Stimulated activated CD4-positive, alpha-beta T cell treated with anti-CD3 and anti-CD28 coated beads, TNF-alpha, amount 100 ng/mL, for 1 hour (primary cell): ENCODE measurements at places on chromosomes 4 and X.

- no peak for DNase-seq
These were observed 85.9 kb upstream of the NKX1-1 start for GRCh38 chr4:1492142-1492457.

- DNase-seq: no peak
These were observed 37.1 kb upstream of the ADH1C start for GRCh38 chr4:99389606-99390005.

- DNase-seq: no peak
These were observed 386.0 kb upstream of the FAT1 start for GRCh38 chr4:187109636-187110035.

GRCh38 chr4:18366892-18367291 lies 345.3 kb upstream of the LCORL start:
- no peak for DNase-seq

- DNase-seq: no peak
These were observed 327.0 kb downstream of the HNRNPD start for GRCh38 chr4:82046796-82047195.

DNA sequence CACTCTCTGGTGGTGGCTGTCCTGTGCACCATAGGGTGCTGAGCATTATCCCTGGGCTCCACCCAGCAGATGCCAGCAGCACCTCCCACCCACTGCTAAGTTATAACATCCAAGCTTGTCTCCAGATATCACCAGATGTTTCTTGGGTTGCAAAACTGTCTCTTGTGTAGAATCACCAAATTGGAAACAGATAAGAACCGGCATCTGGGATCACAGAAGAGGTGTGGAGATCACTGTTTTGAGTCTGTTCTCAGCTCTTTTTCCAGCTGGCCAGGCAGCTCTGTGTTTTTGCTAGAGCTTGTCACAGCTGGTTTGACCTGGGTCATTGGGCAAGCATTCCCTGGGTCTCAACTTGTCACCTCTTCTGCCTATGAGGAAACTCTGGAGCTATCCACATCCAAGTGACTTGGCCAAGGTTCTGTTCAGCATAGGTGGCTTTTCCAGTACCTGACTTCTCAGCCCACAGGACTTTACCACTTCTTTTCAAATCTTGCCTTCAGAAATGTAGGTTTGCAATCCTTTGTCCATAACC lies 15.3 kb upstream of the PUDP start:
- DNase-seq: no peak

GRCh38 chr4:74423104-74423503 lies 21.8 kb upstream of the AREG start:
- no peak for DNase-seq

DNA sequence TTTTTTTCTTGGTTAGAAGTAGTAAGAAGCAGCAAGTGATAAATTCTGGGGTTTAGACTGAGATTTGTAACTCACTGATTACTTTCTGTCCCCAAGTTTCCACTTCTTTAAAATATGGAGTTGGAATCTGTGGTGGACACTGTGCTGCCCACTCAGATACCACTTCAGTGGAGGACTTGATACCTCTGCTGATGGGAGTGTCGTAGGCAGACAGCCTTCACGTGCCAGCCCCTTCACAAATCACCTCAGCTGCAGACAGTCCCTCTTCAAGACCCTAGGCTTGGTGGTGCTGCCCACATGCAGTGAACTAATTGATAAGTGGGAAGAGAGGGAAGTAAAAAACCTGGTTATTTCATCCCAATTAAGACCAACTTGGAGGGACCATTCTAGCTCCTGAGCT lies 139.5 kb downstream of the PDLIM5 start:
- no peak for DNase-seq

GRCh38 chrX:139881572-139881971 lies 51.3 kb downstream of the ATP11C start:
- DNase-seq: no peak

- no peak for DNase-seq
These were observed 23.4 kb upstream of the XK start for GRCh38 chrX:37662181-37662580.

DNA sequence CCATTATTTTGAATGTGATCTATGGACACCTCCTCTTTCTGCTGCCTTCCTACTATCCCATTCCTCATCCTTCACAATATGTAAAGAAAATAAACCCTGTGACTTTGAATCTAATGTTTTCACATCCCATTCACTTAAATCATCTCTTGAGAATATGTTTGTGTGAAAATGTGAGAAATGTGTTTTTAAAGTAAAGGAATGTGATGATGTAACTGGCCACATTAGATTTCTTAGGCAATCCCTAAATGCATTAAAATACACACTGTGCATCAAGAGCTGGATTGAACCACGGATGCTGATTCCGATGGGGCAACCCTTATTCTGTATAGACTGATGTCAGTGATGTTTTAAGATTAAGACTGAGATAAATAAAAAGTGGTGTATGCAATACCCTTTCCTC lies 558.9 kb upstream of the TENM3 start:
- no peak for DNase-seq

DNA sequence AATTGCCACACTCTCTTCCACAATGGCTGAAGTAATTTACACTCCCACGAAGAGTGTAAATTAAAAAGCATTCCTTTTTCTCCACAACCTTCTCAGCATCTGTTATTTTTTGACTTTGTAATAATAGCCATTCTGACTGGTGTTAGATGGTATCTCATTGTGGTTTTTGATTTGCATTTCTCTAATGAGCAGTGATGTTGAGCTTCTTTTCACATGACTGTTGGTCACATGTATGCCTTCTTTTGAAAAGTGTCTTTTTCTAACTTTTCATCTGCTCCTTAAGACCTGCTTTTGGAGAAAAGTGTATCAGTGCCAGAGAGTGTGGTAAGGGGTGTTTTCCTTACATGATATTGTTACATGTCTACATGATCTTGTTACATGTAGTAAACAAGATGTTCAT lies 25.7 kb downstream of the GUCY1A1 start:
- DNase-seq: no peak

- no peak for DNase-seq
These were observed 217.1 kb upstream of the LDB2 start for GRCh38 chr4:17115583-17115982.

DNA sequence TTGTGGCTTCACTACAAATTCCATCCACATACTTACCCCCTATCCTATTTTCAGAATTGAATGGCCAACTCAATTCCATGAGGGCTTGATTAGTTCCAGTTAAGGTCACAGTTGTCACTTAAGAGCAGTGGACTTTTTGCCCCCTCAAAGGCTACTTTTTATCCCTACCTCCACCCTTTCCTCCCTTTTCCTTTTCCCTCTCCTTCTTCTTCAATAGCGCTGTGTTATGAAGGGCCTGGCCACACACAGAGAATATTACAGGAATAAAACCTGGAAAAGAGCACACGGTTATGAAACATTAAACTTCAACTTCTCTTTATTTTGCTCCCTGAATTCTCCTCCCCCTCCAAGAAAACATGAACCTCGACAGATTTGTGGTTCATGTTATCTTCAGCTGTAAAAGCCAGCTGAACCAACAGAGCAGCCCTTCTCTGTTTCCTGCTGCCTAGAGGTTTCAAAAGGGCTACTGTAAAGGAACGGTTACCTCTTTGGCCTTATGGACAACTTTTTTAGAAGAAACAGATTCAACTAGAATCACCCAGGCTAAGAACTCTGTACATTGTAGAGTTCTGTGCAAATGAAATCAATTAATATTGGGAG lies 87.0 kb upstream of the RPL34 start:
- DNase-seq: no peak

- DNase-seq: no peak
These were observed 5.0 kb downstream of the RBM3 start for GRCh38 chrX:48579259-48579658.

DNA sequence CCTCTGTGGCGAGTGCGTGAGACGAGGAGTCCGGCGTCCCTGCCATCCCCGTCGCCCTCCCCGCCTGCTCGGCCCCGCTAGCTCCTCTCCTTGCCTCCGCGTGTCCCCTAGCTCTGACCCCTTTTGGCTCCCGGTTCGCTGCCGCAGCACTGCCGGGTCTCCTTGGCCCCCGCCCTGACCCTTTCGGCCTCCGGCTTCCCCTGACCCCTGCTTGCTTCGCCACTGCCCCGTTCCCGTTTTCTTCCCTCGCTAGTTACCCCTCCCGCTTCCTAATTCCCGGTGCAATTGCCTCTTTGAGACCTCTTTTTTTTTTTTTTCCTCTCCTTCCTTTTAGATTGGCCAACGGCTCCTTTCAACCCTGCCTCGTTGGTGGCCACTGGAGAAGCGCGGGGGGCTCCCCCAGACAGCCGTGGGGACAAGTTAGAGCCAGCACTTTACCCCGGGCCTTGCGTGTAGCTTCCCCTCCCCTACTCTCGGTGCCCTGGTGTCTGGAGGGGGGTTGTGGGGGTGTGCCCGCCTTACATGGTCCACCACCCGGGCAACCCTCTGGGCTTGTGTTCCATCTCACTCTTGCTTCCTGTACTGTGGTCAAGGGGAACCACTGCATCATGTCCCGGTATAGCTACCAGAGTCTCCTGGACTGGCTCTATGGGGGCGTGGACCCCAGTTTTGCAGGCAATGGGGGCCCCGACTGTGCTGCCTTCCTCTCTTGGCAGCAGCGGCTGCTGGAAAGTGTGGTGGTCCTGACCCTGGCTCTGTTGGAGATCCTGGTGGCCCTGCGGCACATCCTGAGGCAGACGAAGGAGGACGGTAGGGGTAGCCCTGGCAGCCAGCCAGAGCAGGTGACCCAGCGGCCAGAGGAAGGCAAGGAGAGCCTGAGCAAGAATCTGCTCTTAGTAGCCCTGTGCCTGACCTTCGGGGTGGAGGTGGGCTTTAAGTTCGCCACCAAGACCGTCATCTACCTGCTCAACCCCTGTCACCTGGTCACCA lies 548 bp downstream of the TMEM164 start:
- DNase-seq: no peak

GRCh38 chr4:41567186-41567585 lies 29.2 kb downstream of the LIMCH1 start:
- DNase-seq: no peak

DNA sequence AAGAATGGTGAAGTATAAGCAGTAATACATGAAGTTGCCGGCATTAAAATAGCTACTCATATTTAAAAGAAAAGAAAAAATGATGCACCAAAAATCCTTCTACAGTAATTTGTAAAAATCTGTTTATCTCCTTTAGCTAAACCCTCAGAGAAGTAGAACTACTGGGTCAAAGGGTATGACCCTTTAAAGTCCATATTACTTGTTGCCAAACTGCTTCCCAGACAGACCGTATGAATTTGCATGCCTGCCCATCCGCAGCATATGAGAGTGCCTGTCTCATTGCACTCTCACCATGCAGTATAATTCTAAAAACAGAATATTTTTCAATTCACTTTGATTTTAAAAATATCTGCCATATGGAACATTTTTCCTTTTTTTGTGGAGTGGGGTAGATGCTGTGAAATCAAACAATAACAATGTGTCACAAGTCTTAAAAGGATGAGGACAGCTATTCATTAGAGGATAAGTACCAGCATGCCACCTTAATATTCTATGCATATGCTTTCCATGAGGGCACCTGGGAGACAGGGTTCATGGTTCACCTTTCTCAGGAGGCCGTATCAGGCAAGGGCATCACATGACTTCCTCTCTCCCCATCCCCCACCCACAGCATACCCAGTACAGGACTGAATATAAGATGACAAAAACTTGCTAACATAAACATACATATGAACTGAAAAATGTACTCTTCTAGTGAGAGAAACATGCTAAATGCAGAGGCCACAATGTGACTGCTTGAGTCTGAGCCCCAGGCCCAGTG lies 17.8 kb downstream of the ZDHHC9 start:
- DNase-seq: no peak

- DNase-seq: no peak
These were observed 2.2 kb downstream of the USO1 start for GRCh38 chr4:75726577-75726976.

- no peak for DNase-seq
These were observed 48.8 kb downstream of the ZNF732 start for GRCh38 chr4:256492-256891.

- no peak for DNase-seq
These were observed 51.7 kb downstream of the RPGR start for GRCh38 chrX:38275615-38276014.

DNA sequence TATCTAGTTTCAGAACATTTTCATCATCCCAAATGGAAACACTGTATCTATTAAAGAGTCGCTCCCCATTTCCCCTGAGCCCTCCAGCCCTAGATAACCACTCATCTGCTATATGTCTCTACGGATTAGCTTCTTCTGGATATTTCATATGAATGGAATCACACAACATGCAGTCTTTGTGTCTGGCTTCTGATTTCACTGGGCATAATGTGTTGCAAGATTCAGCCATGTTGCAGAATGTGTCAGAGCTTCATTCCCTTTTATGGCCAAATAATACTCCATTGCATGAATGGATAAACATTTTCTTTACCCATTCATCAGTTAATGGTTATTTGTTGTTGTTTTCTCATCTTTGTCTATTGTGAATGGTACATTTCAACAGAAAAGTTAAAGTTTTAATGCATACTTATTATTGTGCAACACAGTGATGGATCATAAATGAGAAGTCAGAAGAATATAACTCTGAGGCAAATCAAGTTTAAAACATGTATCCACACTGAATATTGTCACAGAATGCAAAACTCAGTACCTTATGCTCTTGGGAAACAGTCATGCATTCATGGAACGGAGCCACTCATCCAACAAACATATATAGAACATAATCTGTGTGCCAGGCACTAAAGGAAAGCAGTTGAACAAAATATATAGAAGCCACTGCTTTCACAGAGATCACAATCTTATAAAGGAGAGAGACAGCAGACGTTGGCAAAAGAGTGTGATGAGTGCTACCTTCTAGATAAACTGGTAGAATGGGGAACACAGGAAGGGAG lies 57.8 kb upstream of the MAGEA4 start:
- DNase-seq: no peak

- DNase-seq: no peak
These were observed 196.2 kb upstream of the PGRMC2 start for GRCh38 chr4:128483816-128484215.

DNA sequence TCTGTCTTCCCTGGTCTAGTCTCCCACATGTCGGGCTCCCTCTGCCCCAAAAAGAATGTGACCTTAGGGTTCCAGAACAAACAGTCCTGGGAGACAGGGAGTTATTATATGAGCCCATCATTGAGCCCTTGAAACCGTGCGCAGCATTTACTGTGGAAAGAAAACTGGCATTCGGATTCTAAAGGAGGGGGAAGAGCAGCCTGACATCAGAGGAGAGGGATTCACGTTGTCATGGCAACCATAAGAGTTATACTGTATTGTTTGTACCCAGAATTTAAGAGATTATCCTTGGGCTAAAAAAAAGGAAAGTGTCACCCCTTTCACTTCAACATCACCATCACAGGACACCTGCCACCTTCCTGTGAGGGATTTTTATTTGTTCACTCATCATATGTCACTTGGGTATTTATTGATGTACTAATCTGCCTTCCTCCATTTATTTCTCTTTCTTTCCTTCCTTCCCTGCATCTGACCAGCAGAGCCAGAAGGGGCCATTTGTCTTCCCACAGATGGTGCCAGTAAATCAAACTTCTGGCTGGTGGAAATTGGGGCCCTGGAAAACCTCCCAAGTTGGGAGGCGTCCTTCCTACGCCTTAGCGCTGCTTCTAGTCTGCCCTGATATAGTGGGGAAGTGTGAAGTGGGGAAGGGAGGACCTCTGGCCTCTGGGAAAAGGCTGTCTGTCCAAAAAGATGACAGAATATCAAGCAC lies 64.9 kb upstream of the FRMPD3 start:
- DNase-seq: no peak
